NCI-H1092 treated with DMSO at 0.1 percent for 48 hours (cell line): ENCODE measurements at places on chromosomes 1 and 21.

GRCh38 chr1:7070389-7071029 is 285.3 kb downstream of the CAMTA1 start:
- DNase-seq: peak; percentile 74

DNA sequence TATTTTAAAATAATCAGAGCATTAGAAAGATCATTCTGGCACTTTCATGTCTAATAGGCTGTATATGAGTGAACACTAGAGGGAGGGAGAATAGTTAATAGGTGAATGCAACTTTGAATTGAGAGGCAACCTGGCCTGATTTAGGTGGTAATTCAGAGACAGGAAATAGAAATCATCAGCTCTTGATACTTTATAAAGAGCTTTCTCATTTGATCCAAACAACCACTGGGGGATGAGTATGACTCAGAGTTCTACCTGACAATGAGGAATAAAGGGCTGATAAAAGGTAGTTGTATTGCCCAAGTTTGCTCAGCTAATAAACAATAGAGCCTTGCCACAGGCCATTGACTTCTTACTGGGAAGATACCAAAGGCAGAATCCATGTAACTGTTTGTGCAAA is 5.2 kb upstream of the FAM89A start:
- no peak for DNase-seq

DNA sequence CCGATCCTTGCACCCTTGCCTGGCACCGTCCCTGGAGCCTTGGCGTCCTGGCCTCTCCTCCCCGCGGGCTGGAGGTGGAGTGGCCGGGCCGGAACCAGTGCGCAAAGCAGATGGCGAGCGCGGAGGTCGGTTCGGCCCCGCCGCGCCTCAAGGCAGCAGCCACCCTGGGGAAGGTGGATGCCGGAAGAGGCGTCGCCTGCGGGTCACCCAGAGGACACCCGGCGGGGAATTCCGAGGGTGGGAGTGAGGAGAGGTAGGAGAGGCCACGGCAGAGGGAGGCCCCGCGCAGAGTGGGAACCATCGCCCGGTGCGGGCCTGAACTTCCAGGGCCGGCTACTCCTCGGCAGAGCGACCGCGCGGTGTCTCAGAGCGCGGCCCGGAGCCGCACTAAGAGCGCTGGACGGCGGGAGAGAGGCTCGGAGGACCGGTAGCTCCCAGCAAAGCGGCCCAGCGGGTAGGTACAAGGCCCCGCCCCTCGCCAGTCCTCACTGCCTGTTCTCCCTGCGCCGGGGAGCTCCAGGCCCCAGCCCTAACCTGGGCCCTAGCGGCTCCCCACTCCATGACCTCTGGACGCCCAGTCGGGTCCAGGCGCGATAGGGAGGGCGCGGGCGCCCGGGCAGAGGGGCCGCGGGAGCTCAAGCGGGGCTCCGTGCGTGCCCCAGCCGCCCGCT is at the start of gene RNF207:
TSS of gene RNF207 (plus strand) at position 271 of the 671 bp plus-strand sequence. CDS start 417 bp downstream, outside the sequence.
- no peak for DNase-seq

DNA sequence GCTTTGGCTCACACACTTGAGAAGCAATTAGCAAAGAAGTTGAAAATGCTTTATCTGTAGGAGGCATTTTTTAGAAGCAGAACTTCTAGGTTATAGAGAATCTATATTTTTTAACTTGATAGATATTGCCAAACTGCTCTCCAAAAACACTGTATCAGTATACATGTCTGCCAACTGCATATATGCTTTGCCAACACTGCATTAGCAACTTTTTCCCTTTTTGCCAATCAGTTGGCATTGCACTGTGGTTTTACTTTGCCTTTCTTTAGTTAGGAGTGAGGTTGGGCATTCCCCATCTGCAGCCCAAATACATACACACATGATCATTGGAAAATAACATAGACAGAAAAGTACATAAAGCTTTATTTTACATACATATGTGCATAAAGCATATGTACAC is 15.0 kb downstream of the PADI3 start:
- no peak for DNase-seq

GRCh38 chr21:24027396-24027795 is 1579.9 kb downstream of the MRPL39 start:
- DNase-seq: no peak

DNA sequence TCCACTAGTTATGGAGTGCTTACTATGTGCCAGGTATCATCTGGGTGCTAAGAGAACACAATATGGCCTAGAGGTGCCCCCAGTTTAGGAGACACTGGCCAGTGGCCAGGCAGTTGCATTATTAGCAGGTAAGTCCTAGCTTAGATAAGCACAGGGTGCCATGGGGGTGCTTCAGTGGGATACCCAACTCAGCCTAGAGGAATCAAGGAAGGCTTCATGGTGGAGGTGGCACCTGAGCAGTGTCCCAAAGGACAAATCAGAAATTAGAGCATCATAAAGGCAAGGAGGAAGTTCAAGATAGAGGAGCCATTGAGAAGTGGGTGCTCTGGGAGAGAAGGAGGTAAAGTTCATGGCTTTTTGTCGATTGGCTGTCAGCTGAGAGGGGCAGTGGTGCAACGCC is 31.9 kb upstream of the PKP1 start:
- DNase-seq: no peak

- no peak for DNase-seq
Observed at GRCh38 chr1:61457526-61458040, 267.4 kb downstream of the TM2D1 start.

- no peak for DNase-seq
Observed at GRCh38 chr1:198291036-198291435, 134.2 kb downstream of the NEK7 start.

DNA sequence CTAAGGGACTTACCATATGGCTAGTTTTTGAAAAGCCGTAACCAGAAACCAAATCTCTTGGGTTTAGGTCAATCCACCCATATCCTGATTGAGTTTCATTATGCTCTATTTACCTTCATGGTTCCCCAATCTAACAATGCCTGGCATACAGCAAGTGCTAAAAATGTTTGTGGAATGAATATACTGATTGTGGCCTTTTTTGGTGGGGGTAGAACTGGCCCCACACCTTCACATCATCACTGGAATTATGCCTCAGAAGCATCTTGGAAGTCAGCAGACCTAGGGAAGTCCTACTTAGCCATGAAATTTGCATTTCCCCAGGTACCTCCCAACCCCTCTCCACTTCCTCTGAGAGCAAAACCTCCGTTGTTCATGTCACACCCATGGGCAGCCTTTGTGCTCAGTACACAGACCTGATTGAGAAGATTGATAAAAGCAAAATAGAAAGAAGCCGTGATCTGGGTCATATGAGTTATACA is 17.8 kb upstream of the SLAMF1 start:
- DNase-seq: no peak

GRCh38 chr1:167404161-167404888 is 114.0 kb downstream of the CD247 start:
- DNase-seq: no peak

DNA sequence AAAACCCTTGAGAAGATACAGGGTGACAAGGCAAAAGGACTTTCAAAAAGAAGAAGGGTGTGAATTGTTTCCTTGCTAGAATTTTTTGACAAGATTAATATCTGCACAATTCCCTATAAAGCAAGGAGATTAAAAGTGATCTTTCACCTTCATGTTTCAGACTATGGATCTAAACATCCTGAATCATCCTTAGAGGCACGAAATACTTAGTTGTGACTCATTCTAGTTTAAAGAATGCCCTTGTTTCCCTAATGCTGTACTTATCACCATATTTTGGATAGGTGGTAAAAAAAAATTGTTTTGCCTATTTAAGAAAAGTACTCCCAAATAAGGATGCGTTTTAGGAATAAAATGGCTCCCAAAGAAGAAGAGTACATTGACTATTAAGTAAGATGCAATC is 415.1 kb downstream of the LRRIQ3 start:
- no peak for DNase-seq
